Psoas muscle (tissue), 8 donors: ENCODE measurements at places on chromosomes 13 and 19.

DNA sequence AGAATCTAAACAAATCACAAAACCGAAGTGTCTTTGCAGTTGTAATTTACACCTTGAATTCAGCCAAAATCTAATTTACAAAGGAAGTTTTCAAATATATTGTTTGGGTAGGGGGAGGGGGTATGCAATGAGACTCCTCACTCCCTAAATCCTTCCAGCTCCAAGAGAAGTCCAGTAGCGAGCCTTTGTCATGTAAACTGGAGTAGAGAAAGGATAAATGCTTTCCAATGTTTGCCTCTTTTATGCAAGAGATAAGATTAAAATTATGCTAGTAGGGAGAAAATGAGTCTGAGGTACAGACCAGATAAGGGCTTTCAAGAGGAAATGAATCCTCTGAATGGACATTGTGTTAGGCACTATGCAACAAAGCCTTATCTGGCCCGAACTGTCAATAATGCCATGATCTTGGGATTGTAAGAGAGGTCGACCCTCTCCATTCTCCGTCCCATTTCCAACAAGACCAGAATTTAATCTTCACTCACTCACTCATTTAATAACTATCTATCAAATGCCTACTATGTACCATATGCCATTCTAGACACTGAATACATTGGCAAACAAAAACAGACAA, 199.2 kb downstream of the LACC1 start:
- no peak for DNase-seq

DNA sequence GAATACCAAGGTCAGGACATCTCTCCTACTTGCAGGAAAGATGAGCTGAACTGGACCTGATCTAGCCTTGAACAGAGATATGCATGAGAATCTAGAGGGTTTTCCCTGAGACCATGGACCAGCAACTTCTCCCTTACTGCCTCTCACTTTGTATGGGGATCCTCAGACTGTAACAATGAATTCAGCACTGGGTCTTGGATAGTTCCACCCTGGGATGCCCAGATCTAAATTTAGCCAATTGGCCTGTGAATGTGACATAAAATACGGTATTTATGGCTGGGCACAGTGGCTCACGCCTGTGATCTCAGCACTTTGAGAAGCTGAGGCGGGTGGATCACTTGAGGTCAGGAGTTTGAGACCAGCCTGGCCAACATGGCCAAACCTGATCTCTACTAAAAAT, 15.3 kb upstream of the LILRA2 start:
- no peak for DNase-seq

DNA sequence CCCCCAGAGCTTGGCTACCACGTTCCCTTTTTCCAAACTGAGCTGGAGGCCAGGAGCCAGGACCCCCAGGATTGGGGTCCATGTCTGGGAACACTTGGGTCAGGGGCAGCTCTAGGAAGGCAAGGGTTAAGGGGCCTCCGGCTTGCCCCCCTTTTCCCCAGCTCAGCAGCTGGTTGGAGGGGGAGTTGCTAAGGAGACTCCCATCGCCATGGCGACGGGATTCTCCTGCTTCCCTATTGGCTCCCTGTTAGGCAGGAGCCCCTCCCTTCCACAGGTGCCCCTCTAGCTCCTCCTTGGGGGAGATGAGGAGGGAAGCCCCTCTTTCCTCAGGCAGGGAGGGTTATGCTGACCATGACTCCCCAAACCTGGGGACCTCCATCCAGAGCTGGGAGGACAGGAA, 33.9 kb downstream of the PDE4A start:
- DNase-seq = no peak

DNA sequence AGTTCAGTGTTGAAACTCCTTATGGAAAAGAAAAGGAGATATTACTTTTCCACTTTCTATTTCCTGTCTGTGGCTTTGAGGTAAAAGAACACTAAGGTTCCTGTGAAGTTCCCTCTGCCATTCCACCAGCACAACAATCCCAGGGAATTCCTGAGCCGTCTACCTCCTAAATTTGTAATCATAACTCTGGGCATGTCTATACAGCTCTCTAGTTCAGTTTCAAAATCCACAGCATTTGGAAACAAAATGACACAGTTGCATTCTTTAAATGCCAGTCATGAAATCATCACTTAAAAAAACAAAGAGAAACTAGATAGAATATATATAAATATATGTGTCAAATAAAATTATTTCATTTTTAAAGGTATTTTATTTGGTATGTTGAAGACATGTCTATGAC, 9.0 kb upstream of the THSD1 start:
- no peak for DNase-seq

DNA sequence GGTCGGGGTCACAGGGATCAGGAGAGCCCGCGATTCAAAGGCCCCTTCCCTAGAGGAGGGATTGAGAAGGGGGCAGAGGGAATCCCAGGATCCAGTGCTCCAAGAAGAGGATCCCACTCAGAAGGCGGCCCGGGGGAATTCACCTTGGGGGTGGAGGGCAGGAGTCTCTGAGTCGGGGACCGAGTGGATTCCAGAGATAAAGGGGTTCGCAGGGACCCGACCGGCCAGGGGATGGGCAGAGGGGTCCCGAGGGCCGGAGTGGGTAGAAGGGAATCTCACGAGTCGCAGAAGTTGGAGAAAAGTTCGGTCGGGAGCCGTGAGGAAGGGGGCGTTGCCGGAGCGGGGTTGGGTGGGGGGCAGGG, 261 bp downstream of the PRKD2 start:
- no peak for DNase-seq

GRCh38 chr13:113400621-113401451, 36.9 kb upstream of the GRTP1 start:
- peak; percentile 60 for DNase-seq

DNA sequence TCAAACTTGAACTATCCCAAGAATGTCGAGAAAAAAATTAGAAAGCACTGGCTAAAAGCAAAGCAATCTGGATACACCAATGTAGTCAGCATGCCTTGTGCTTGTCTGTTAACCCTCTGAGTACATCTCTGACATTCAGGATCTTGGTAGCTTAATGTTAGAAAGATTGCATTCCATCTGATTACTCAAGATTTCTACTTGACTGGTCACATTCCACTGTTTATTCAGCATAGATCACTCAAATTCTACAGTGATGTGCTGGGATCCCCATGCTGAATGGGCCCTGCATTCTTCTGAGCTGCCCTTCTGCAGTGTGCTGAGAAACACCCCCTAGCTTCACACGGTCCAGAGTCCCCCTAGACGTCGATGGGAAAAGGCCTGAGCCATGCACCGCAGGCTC, 295.4 kb upstream of the MAB21L1 start:
- DNase-seq = no peak

DNA sequence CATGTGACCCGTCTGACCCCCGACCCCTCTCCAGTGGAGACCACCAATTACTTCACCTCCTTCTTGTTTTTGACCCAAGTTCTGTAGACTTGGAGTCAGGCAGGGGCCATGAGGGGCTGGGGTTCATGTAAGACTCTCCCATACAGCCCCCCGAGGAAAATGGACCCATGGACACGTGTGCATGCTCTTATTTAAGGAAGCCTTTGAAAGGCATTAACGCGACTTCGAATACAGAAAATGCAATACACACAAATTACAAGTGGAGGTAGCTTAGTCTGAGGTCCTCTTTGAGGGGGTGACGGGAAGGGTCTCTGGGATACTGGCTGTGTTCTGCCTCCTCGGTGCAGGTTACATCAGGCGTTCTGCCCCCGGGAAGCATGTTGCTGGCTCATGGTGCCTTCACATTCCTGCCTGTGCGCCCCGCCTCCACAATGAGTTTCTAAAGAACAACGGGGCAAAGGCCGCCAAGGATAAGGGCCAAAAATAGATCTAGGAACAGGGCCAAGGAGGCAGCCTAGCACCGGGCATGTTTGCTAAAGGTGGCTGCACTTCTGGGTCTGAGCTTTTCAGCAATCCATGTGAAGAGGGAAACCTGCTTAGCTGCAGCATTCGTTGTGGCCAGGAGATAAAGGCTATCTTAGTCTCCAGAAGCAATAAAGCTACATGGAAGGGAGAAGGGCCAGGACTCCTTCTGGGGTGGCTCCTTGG, 54.5 kb downstream of the RAB20 start:
- peak; percentile 72 for DNase-seq

DNA sequence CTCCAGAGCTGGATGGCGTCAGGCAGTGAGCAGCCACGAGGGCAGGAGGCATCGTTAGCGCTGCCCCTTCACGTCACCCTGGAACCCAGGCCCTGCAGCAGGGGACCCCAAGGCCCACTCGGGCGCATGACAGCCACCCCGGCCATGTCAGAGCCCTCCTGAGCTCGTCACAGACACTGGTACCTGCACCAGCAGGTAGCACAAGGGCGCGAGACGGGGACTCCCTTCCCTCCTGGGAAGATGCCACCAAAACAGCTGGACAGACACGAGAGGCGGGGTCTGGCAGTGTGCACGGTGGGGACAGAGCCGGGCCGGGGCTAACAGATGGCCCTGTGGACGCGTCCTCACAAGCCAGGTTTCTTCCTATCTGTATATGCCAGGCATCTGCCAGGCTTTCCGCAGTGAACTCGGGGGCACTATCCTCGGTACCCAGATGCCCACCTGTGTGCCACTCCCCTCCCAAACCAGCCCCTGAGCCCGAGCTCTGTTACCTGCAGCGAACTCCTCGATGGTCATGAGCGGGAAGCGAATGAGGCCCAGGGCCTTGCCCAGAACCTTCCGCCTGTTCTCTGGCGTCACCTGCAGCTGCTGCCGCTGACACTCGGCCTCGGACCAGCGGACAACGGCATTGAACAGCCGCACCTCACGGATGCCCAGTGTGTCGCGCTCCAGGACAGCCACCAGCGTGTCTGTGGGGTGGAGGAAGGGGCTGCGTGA, 25.8 kb downstream of the BTBD2 start:
- peak; percentile 43 for DNase-seq

DNA sequence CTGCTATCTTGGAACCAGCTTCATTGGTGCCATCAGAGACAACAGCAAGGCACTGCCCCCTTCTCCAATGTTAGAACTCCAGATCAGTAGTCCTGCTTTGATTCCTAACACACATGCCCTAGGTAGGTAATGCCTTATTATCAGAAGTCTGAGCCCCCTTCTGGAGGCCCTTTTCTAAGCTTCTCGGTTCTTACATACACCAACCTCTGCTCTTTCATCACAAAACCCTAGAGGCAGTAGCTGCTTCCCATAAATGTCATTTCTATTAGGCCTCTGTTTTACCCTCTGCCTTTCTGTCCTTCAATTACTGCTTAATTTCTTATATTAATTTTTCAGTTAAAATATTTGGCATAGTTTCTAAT, 65.3 kb upstream of the KLHL1 start:
- DNase-seq = no peak

DNA sequence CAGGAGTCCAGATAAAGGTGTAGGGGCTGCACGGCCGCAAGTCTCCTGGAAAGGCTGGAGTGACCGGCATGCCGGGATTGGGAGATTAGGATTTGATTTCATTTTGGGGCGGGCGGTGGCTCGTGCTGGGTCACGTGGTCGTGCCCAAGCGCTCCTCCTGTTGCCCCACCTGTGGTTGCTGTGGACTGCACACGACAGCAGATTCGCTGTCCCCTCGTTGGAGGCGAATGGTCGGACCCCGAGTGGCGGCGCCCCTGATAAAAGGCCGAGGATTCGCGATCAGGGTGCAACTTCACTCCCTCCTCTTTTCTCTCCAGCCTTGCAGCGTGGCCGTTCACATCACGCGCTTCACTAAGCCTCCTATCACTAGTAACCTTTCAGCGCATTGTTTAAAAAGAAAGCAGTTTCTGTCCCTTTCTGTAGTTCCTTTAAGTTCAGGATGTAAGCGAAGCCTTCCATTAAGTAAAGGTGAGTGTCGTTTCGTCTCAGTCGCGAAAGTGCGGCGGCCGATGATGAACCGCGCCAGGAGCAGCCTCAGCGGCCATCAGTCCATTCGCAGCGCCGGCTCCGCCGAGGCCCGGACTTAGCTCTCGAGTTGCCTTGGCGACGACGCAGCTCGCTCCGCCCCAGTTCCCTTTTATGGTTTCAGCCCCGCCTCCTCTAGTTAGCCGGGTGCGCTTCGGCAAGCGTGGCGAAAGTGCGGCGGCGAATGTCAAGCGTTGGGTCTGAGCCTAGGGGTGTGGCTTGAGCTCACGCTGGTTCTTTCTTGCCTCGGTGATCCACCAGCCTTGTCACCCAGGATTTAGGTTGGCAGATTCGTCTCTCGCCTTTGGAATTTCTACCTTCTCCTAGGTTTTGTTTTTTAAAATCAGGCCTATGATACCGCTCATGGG, 1.7 kb upstream of the PPP1R37 start:
- peak; percentile 99 for DNase-seq
